ENCODE measurements at places on chromosomes 6 and 20.

DNA sequence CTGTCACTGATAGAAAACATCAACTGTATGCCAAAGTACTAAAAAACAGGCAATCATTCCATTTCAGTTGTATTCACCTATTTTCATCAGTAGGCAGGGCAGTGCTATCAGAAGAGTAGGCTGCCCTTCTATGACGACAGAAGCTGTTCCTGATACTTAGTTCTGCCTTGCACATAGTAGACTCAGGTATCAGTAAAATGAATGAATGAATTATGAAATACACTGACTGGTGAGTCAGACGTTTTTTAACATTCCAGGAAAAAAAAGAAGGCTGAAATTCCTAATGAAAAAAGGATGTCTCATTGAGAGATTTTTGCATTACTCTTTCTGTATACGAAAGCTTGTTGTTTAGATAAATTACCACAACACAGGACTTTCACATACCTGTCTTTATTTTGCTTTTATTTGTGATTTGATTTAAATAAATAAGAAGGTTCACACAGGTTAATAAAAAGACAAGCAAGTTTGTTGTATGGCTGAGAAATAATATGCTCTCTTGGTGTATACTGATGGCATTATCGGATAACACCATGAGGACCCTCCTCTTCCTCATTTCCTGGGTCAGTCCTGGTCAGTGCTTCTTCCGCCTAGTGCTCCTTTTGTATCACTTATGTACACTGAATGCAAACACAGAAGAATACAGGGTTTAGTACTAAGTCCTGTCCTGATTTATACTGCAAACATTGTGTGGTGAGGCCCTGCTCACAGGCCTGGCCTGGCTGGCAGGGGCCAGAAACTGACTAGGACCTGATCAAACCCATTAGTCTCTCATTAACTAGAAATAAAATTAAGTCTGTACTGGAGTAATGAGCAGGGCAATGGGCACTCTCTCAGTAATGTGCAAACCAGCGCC, 39.4 kb upstream of the SPDEF start:
- no peak for DNase-seq

GRCh38 chr20:2387180-2387577, 6.5 kb downstream of the TGM6 start:
- DNase-seq = peak; percentile 54

DNA sequence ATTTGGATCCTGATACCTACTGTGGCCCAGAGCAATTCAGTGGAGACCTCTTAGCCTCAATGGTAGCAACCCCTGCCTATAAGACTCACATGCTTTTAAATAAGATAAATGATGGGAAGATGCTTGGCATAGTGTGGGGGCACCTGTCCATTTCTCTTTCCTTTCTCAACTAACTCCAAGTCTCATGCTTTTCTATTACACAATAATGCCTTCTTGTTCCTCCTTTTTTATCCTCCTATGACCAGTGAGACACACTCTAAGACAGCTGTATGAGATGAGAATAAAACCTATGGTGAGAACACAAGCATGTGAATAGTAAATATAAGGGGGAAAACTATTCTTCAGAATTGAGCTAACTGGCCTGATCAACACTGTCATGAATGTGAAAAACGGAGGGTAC, 147.0 kb upstream of the STXBP5 start:
- DNase-seq = no peak

- DNase-seq = no peak
These were observed at the start of gene DUSP22 for GRCh38 chr6:291697-292505. Gene DUSP22 (plus strand): TSS chr6:292487. CDS start chr6:292540, 53 bp downstream.

DNA sequence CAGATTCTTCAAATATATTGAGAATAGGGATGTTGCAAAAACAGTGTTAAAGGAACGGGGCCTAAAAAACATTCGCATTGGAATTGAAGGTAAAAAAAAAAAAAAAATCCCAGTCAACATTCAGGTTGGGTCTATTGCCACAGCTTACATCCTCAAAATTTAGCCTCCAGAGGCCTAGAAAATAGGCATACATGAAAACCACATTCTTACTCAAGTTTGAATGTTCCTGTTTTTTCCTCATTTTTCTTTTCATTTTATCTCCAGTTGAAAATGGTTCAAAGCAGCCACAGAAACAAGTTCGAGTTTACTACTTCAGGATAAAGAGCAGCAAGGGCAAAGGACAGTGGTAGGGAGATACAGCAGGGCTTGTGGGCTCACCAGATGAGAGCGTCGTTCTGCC, 41.9 kb downstream of the KCTD20 start:
- DNase-seq = no peak

DNA sequence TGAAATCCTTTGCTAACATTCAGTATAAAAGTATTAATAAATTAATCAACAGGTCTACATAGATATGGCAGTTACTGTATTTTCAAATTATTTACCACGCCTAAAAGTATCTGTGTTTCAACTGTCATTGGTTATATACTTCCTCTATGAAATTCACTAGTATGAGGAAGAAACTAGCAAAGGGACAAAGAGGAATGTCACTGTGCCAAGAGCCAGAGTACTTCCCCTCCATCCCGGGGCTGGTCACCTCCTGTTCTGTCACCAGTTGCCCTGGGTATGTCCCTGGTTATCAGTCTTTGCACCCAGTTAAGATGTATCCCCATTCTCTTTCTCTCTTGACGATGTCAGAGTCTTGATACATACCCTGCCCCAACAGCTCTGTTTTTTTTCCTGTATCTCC, 476.8 kb upstream of the SOX4 start:
- DNase-seq = no peak

GRCh38 chr6:21163110-21163837, 430.3 kb upstream of the SOX4 start:
- DNase-seq = no peak

- peak; percentile 11 for DNase-seq
These were observed 15.1 kb downstream of the TBC1D32 start for GRCh38 chr6:121319112-121319553.

GRCh38 chr6:115323001-115323400, 737.7 kb downstream of the FRK start:
- DNase-seq = no peak

DNA sequence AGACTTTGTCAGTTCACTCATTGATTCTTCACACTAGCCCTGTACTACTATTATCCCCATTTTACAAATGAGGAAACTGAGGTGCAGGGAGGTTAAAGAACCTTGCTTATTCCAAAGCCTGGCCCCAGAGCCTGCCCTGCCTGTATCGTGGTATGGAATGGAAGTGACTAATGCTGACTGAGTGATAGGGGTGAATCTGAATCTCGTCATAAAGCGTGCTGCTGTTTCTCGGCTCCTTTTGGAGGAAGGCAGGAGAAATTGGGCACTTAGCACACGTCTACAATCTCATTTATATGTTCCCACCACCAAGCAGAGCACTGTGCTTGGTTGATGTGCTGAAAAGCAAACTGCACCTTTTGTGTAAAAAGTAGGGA, 17.1 kb downstream of the GFRA4 start:
- DNase-seq = no peak

DNA sequence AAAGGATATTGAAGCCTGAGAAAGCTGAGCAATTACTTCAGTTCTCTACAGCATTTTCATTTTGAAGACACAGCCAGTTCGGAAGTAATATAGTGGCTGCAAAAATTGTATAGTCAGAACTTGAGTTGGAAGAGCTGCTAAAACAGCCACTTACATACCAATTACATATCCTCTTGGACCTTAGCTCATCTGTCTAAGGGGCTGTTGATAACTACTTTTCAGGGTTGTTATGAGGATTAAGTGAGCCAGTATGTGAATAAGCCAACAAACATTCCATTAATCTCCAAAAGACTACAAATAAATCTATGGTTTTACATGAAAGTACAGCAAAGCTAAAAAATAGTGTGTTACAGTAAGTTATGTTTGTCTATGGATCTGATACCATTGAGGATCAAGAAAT, 59.7 kb downstream of the TMEM200A start:
- no peak for DNase-seq

- DNase-seq = peak; percentile 53
These were observed 121.0 kb downstream of the UST start for GRCh38 chr6:148867862-148868261.

DNA sequence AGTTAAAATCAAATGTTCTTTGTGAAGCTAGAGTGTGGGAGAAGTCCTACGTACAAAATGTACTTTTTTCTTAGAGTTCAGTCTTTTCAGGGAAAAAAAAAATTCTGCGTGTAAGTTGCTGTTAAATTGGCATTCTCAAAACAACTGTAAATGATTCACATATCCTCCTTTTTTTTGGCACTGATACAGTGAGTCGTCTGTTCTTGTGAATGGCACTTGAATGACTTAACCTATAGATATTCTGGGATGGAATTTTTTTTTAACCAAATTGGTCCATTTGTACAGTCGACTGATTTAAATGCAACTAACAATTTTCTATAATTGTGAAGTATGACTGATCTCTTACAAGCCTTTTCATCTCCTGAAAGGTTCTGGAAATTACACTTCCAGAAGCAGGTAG, 5.5 kb upstream of the JAG1 start:
- DNase-seq = no peak

All from NCI-H82 (cell line).